NCI-H774 (cell line): ENCODE measurements at places on chromosomes 3 and 15.

GRCh38 chr3:39637807-39638206 lies 170.3 kb downstream of the MOBP start:
- DNase-seq, result no peak

DNA sequence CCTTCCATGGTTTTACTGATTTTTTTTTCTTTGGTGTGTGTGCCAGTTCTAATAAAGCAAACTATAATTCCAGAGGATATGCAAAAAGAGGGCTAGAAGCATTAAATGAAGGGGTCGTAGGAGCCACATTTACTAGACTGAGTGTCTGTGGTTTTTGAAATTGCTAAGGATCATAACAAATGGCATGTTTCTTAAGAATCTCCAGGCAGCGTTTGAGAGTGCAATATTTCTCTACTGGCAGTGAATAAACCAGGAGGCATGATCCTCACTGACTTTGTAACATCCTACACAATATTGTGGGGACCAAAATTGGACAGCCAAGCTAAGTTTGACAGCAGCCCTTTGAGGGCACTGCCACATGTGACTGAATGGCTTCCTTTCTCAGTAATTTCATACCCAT lies 115.9 kb upstream of the CCNL1 start:
- DNase-seq, result no peak

GRCh38 chr3:144109944-144110343 lies 138.3 kb downstream of the DIPK2A start:
- no peak for DNase-seq

DNA sequence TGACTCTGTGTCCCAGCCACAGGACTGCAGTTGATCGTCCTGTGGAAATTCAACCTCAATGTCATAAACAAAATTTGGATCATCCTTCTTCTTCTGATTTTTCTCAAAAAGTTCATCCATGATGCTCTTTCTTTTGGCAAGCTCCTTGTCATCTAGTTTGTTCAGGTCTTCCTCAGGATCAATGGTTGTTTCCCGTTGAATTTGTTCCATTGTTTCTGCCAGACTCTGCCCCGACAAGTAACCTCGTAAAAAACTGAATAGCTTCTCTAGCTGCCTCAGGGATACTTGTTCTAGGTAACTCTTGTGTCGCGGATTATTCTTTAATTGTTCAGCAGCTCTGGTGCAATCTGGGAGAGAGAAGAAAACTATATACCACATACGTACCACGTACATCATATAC lies 4.5 kb downstream of the CEP19 start:
- DNase-seq, result no peak

- DNase-seq, result no peak
Observed at GRCh38 chr15:71066983-71067382, 48.3 kb upstream of the THSD4 start.

DNA sequence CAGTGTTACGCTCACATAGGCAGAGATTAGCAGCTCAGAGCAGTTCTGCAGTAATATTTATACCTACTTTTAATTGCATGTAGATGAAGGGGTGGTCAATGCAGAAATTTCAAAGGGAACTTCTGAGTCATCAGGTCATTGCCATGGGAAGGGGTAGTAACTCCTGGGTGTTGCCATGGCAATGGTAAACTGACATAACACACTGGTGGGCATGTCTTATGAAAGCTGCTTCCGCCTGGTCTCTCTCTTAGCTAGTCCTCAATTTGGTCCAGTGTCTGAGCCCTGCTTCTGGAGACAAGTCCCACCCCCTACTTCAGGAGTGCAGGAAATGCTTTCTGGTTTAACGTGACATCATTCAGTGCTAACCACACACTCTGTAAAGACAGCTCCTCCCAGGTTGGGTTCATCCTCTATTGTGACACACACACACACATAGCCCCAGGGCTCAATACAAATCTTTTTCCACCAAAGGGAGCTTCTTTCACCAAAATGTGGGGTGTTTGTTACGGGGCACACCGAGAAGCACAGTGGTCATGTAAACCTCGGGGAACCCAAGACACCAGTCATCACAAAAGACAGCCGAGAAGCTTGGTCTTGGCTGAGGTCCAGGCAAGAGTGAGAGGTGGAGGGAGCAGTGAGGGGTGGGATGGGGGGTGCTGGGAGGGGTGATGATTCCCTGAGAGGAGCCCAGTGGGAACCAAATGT lies 74.5 kb downstream of the TLE3 start:
- DNase-seq, result no peak
